NCI-H1694 (cell line): ENCODE measurements at places on chromosomes 7 and 10.

- no peak for DNase-seq
Measured at GRCh38 chr10:96513305-96513697, 425 bp downstream of the TLL2 start.

DNA sequence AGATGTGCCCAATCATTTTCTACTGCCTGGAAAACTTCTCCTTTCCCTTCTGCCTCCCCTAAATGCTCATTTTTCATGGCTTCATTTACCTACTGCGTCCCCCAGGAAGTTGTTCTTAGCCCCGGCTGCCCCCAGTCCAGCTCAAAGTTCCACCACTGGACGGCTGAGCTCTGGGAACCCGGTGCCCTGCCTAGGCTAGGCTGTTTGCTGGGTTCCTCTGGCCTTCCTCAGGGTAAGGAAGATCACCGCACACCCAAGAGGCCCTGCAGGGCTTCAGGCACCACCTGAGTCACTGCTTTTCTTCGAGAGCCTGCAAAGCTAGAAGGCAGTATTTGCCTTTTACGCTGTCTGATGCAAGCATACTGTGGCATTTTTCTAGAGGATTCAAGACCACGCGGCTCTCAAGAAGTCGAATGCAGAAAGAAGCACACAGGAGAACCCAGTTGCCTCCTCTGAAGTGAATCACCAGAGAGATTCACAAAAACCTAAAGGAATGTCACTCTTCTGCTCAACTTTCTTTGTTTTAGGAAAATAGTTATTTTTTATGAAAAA is 46.7 kb upstream of the ZMIZ1 start:
- no peak for DNase-seq

DNA sequence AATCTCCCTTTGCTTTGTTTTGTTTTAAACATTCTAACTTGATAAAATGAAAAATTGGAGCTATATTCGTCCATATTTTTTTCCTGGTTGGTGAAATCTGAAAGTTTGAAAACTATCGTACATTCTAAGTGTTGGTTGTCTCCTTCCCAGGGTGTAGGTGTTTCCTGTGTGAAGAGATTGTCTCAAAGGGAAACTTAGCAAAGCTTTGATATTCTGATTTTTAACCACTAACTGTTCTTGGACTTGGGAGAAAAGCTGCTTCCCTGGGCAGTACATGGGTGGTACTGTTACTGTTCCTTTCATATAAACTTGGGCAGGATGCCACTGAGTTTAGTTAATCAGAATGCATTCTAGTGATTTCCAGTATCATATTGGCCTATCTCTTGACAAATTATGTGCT is 253.5 kb upstream of the LRGUK start:
- DNase-seq = no peak

DNA sequence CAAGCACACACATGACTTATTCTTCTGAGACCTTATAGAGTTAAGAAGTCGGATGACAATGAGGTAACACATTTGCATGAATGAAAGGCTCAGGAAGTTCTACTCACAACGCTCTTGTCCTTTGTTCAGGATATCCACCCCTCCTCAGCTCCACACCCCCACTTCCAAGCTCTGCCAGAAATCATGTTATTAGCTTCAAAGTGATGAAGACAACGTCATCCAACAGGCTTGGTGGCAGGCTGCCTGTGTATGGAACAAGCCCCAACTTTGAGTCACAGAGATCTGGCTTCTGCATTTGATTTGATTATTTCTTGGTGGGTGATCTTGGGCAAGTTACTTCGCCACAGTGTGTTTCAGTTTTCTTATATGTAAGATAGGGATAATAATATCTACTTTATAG is 12.4 kb upstream of the BMPER start:
- DNase-seq = no peak

- DNase-seq = no peak
Measured at GRCh38 chr7:118644346-118644745, 419.8 kb downstream of the ANKRD7 start.

GRCh38 chr7:125618516-125618915 is 688.9 kb upstream of the POT1 start:
- no peak for DNase-seq

DNA sequence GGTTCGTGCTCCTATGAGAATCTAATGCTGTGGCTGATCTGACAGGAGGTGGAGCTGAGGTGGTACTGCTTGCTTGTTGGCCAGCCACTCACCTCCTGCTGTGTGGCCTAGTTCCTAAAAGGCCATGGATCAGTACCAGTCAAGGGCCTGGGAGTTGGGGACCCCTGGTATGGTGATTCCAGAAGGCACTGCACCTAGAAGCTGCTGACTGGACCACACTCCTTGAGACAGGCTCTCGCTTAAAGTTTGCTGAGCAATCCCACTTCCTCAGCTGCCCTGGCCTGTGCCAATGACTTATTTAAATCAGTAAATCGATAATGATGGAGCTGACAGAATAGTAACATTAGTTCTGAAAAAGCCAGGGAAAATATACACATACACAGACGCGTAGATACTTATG is 98.6 kb upstream of the LYZL2 start:
- DNase-seq = no peak

DNA sequence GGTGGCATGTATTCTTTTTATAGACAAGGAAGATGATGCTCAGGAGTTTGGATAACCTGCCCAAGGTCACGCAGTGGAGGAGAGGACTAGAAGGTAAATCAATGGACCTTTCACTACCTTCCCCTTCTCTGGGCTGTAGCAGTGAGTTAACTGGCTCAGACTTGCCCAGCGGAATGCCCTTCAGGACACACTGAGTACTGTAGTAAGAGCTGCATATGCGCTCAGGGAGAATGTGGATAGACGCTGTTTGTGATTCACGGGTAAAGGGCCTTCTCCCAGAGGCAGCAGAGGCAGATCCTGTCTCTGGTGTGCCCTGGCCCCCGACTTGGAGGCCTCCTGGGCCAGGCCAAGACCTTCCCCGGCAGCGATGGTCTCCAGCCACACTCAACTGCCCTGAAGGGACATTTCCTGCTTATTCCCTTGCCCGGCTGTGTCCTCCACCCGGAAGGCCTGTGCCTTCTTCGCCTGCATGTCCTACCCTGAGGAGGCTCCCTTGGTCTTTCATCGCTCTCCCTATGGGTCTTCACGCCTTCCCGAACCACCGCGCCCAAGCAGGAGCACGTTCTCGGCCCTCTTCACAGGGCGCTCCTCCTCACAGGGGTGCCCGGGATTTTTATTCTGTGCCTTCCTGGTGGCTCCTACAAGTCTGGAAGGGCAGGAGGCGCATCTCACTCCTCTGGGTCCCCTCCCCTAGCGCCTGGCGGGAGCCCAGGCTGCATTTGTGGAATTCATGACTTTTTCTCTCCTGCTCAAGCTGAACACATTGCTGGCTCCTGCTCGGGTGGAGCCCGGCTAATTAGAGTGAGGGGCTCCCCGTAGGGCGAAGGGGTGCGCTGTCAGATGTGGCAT is 1.8 kb upstream of the IKZF1 start:
- no peak for DNase-seq

GRCh38 chr10:103197174-103197573 is 4.1 kb upstream of the NT5C2 start:
- no peak for DNase-seq

- DNase-seq = no peak
Measured at GRCh38 chr10:9878383-9878782, 1139.3 kb upstream of the CELF2 start.

DNA sequence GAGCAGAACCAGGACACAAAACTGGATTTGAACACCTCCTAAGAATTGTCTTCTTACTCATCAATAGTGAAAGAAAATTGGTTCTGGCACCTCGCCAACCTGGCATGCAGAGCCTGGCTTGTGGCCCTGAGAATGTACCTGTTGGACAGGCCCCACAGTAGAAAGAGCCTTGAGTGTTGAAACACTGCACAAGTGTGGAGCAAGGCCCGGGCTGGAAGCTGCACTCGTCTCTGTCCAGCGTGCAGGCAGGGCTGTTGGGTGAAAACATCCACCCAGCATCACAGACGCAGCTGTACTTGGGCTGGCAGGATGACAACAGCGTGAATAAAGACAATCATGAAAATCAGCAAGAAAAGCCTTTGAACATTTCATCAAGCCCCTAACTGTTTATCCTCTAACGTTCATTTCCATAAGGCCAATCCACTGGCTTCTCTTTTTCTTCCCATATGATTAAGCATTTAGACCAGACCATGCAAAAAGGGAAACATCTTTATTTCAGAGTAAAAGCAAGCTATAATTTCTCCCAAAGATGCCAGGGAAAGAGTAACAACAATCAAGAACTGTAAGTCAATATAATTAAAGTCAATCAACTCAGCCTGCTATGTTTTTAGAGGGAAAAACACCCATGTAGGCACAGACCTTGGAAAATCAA is 15.6 kb downstream of the CUBN start:
- no peak for DNase-seq

DNA sequence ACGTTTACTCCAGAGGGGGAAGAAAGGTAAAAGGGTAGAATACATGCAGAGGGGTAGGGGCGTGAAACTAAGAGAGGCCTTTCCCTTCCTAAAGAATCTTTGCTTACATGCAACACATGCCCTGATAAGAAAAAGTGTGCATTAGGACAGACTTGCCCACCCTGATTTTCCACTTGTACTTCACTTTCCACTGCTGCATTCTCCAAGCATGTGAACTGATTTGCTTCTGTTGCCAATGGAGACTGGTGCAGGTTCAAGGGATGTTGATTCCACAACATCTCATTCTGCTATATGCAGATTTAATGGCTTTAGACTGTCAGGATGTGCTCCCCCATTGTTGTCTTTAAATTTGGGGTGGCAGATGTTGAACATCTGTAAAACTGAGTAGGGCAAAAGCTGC is 237.5 kb upstream of the TCF7L2 start:
- no peak for DNase-seq

- DNase-seq = no peak
Measured at GRCh38 chr10:1672001-1672781, 65.1 kb downstream of the ADARB2 start.

DNA sequence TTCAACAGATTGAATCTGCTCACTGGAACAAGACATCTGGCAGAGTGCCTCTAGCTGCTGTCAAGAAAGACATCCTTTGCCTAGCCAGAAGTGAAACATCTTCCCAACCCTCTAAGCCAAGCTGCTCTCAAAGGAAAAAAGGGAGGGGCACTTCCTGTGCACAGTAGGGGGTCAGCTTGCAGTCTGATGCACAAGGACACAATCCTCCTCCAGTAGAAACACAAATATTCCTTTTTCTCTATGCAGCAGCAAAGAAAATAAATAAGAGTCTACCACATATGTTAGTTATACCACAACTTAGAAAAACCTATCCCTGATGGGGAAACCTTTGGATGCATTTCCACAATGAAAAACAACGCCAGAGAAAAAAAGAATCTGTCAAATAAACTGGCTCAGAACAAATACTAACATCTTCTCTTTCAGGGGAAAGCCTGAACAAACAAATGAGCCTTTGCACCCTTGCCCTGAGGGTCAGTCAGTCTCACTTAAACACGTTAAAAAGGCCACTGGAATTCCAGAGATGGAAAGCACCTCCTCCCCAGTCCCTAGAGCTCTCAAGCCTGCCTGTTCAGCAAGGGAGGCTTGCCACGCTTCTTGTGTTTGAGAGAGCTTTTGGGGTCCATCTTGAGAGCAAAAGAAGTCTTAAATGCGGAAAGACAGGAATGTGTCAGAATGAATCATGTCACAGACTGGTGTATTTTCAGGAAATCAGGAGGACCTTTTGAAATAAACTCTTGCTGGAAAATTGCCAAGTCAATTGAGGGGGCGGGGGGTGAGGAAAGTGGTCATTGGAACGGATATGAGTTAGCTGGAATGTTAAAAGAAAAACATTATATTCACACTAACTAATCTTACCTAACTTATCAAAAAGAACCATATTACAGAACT is 7.5 kb downstream of the LAMB1 start:
- no peak for DNase-seq

DNA sequence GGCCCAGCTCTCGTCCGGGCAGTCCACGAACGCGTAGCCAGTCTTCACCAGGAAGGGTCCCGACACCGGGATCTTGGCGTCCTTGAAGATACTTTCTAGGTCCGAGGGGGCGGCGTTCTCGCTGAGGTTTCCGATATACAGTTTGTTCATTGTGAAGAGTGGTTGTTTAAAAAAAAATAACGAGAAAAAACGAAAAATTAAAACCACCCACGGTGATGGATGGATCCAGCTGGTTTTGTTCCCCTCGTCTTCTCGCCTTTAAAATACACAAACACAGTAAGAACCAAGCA is 385 bp downstream of the IGF2BP3 start:
- DNase-seq = no peak

DNA sequence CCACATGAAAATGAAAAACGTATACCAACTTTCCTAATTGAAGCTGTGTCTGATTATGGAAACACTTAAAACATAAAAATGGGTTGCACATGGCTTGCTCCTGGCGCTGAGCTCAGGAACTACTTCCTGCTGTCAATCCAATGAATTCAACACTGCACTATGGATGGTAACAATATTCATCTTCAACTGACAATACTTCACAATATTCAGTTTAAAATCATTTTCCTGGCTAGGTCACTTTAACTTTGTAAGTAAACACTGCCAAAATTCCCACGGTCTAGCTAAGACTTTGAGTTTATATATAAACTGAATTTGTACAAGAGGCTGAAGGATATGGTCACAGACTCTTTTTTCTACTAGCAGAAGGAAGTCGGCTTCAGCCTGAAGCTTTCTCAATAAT is 556.9 kb downstream of the TNS3 start:
- DNase-seq = no peak

- no peak for DNase-seq
Measured at GRCh38 chr7:149728491-149729375, 44.7 kb downstream of the ZNF467 start.

DNA sequence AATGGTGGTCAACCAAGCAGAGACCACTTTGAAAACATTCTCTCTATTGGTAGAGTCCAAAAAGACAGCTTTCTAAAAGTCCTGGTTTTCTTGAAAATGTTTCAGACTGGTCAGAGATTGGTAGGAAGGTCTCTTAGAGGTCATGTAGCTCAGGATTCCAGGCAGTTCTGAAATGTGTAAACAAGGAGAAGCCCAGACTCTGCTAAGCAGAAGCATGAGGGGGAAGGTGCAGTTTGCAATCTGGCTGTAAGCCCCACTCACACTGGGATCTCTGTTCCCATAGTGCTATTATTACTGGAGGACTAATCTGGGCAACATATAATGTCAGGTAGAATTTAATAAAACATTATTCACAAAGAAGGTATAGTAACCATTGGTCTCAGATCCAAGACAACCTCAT is 101.1 kb downstream of the MAGI2 start:
- no peak for DNase-seq

DNA sequence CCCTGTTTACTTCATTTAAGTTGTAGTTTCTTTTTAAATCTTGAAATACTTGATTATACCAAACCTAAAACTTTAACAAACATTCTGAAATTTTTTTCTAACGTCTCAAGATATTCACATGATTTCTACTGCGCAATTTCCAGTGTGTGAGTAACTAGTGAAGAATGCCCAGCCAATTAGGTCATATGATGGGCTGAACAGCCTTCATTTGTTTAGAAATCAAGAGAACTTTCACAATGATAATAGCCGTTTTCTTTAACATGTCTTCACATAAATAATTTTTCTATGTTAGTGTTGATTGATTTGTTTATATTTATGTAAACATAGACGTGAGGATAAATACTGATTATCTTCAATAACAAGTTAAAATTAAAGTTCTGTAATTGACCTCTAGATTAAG is 21.8 kb downstream of the STAM start:
- DNase-seq = no peak
